Fibroblast of upper back skin (primary cell): ENCODE measurements at places on chromosomes 16 and 17.

- no peak for DNase-seq
Measured at GRCh38 chr16:67462279-67462655, 18.7 kb downstream of the ATP6V0D1 start.

DNA sequence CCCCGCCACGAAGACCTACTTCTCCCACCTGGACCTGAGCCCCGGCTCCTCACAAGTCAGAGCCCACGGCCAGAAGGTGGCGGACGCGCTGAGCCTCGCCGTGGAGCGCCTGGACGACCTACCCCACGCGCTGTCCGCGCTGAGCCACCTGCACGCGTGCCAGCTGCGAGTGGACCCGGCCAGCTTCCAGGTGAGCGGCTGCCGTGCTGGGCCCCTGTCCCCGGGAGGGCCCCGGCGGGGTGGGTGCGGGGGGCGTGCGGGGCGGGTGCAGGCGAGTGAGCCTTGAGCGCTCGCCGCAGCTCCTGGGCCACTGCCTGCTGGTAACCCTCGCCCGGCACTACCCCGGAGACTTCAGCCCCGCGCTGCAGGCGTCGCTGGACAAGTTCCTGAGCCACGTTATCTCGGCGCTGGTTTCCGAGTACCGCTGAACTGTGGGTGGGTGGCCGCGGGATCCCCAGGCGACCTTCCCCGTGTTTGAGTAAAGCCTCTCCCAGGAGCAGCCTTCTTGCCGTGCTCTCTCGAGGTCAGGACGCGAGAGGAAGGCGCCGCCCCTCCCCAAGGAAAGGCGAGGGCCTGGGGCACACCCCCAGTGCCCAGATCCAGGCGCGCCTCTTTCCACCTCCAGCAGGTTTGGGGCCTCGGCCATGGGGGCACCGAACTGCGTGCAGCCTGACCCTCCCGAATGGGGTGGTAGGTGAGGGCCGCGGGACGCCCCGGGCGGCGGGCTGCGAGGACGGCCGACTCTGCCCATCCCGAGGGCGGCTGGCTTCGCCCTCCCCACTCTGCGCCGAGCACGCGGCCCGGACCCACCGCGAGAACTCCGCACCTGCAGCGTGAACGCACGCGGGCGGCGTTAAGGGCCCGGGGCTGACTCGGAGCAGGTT, 664 bp downstream of the HBQ1 start:
- peak; percentile 62 for DNase-seq

DNA sequence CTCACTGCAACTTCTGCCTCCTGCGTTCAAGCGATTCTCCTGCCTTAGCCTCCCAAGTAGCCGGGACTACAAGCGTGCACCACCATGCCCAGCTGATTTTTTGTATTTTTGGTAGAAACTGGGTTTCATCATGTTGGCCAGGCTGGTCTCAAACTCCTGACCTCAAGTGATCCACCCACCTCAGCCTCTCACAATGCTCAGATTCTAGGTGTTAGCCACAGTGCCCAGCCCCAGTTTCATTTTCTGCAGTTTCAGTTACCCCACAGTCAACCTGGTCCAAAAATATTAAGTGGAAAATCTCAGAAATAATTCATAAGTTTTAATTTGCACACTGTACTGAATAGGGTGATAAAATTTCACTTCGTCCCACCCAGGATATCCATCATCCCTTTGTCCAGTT, 28.7 kb downstream of the KNOP1 start:
- DNase-seq = no peak

DNA sequence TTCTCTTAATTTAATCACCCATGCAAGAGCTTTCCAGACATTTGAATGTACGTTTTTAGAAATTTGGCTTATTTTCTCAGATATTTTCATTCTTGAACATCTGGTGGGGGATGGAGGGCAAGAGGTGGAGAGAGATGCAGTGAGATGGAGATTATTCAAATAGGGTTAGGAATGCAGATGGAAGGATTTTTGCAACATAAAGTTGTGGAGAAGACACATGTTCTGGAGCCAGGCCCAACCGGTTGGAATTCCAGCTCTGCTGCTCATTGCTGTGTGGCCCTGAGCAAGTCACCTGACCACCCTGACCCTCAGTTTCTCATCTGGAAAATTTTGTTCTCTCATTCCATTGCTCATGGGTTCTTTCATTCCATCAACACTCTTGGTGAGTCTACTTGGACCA, 66.9 kb downstream of the IRX3 start:
- no peak for DNase-seq

GRCh38 chr17:67617304-67617899, 100.3 kb upstream of the NOL11 start:
- DNase-seq = no peak

GRCh38 chr16:69848637-69849545, 86.8 kb downstream of the WWP2 start:
- peak; percentile 89 for DNase-seq

GRCh38 chr17:44971776-44972483, 3.8 kb upstream of the C1QL1 start:
- peak; percentile 31 for DNase-seq

DNA sequence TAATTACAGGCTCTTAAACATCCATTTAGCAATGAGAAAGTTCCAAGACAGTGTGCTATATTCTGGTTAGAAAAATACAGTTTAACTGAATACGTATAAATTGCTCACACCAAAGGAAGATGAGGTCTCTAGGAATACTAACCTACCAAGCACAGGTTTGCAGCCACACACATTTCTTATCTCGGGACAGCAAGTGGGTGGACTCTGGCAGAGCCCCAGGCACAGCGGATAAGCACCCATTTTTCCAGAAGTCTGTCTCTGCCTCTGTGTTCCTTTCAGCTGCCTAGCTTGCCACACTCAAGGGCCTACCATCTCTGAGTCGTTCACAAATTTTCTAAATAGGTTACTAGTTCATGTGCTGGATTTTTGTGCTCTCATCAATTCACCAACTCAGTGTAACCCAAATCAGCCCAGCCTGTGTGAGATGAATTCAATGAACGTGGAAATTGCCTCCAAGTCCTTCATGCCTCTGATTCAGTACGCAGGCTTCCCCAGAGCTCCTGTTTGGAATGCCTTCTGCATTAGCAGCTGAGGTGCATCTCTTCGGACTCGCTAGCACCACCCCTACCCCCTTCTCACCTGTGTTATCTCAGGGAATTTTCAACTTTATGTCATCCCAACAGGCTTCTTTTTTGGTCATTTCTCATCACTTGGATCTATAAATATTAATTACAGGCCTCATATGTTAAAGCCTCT, 581.0 kb upstream of the CDH11 start:
- DNase-seq = no peak

DNA sequence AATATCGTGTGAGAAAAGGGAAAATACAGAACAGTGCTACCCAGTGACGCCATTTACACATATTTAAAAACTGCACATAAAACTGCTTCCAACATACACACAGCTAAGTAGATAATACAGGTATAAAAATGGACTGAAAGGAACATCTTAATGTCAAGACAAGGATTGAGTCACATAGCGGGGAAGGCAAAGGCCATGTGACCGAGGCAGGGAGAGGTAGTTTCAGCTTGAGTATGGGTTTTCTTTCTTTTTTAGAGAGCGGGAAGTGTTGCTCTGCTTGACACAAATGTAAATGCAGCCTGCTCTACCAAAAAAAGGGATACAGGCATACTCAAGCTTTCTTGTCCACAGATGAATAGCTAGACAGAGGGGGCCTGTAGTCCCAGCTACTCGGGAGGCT, 46.5 kb downstream of the SDR42E1 start:
- no peak for DNase-seq

DNA sequence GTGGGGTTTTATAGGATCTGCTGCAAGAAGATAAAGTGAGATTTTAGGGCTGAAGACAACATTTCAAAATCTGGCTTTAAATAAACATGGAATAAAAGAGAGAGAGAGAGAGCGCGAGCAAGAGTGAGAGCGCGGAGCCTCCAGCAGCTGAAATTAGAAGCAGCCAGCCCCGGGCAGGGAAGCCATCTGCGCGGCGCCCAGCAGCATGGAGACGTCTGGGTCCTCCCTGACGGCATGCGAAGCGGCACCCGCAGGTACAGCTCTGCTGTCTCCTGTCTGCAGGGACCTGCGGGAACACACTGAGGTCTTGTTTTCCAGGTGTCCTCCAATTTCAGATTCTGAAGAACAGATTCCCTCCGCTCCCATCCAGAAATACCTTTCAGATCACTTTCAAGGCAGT, 7.9 kb upstream of the BAIAP2 start:
- no peak for DNase-seq
